Forelimb muscle (tissue), 1 donor: ENCODE measurements at places on chromosomes 12 and 14.

- DNase-seq = no peak
Observed at GRCh38 chr12:80233926-80234325, 134.6 kb downstream of the OTOGL start.

GRCh38 chr14:58873228-58873953, 235.6 kb downstream of the DACT1 start:
- no peak for DNase-seq

DNA sequence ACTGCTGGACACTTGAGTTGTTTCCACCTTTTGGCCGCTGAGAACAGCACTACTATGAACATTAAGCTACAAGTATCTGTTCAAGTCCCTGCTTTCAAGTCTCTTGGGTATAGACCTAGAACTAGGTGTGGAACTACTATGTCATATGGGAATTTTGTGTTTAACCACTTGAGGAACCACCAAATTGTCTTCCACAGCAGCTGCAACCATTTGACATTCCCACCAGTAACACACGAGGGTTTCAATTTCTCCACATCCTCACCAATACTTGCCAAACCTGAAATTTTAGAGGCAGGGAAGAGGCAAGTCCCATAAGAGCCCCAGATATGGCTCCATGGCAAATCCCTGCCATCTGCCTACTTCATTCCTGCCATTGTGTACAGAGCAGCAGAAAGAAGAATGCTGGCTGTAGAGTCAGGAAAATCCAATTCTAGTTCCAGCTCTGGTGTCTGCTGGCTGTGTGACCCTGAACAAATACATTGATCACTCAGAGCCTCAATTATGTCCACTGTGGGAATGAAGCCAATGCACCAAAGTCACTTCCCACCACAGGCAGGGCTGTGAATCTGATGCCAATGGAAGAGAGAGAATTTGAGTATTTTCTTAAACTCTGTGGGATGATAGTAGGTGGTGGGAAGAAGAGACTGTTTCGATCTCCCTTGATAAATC, 17.8 kb downstream of the PITPNM2 start:
- no peak for DNase-seq

DNA sequence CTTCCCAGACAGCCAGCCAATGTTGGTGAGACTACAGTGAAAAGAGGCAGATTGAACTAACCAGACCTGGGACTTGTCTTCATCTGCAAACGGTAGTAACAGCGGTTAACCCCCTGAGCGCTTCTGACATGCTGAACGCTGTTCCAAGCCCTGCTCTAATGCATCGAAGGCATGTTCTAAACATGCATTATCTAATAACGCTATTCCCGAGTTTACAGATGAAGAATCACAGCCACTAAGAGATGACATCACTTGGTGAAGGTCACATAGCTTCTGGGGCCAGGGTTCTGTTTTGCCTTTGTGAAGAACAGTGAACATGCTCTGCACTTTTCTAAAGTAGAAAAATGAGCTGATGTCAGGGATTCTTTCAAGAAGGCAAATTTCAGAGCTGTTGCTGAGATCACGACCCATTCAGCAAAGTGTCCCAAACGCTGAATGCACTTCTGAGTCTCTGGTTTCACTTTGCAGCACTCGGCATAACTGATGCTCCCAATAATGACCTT, 56.0 kb downstream of the FOS start:
- DNase-seq = no peak

DNA sequence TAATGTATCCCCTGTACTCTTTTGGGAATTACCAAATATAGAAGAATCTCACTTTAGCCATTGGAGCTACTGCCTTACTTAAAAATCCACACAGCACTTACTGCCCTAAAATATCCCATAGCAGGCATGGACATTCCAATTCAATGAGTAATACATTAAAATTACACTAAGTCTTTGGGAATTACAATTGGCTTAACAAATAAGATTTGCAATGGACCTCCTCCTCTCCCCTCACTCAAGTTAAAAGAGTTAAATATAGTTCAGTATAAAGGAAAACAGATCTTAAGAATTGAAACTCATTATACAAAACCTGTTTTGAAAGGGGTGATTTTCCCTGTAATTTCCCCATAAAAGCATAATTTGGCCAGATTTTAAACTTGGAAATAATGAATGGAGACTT, 477.1 kb downstream of the SLC16A7 start:
- no peak for DNase-seq

GRCh38 chr12:66594688-66595087, 84.2 kb downstream of the GRIP1 start:
- no peak for DNase-seq

GRCh38 chr14:26527095-26527494, 70.7 kb downstream of the NOVA1 start:
- no peak for DNase-seq

- peak; percentile 80 for DNase-seq
Observed at GRCh38 chr14:51310505-51310944, 70.5 kb downstream of the TMX1 start.
